Umbilical cord (tissue), 2 donors: ENCODE measurements at places on chromosomes 1 and 21. TPM values are rescaled to one million over a fixed set of nuclear protein-coding genes. Genes with fewer than 3 reads are reported as not detected.

The EPHX1 gene
- total RNA-seq, result 16.9 TPM

The FCMR gene
- total RNA-seq, result not detected

DNA sequence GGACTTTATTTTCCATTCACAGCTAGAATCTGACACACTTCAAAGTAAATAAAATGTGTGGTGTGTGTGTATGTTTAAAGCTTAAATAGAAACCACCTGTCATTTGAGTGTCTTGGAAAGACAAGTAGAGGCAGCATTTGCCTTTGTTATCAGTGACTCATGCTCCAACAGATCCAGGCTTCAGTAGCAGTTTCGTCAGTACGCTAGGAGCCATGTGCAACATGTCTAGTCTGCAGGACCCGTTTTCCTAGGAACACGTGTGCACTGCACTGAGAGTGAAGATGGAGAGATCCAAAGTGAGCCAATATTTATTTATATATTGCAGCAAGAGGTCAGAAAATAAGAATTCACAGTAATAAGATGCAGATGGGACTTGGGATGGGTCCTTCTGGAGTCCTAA, 41.8 kb downstream of the SGIP1 start:
- DNase-seq, result peak; percentile 94

DNA sequence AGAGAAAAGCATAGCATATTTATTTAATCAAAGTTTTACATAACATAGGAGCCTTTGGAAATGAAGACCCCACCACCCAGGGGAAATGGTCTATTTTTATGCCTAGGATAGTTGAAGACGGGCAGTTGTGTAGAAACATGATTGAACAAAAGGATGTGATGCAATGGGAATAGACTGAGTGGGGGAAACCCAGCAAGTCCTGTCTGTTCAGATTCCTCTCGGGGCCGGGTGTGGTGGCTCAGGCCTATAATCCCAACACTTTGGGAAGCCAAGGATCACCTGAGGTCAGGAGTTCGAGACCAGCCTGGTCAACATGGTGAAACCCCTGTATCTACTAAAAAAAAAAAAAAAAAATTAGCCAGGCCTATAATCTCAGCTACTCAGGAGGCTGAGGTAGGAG, 298.3 kb downstream of the MATN1 start:
- no peak for DNase-seq

DNA sequence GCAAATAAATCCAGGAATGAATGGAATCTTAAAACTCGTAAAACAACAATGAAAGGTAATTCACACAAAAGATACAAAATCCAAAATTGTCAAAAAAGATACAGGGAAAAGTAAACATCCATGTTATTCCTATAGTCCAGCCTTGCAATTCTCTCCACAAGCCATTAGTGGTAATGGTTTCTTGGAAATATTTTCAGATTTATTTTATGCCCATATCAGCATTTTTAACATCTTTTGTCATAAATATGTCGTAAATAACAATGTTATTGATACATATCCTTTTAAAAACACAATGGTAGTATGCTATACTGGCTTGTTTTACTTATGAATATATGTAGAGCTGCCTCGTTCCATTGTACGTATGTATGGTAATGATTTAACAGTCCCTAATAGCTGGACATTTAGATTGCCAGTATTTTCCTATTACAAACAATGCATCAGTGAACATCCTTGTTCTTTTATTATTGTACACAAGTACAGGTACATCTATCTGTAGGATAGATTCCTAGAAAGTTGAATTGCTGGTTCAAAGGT, 30.6 kb downstream of the DNTTIP2 start:
- no peak for DNase-seq

DNA sequence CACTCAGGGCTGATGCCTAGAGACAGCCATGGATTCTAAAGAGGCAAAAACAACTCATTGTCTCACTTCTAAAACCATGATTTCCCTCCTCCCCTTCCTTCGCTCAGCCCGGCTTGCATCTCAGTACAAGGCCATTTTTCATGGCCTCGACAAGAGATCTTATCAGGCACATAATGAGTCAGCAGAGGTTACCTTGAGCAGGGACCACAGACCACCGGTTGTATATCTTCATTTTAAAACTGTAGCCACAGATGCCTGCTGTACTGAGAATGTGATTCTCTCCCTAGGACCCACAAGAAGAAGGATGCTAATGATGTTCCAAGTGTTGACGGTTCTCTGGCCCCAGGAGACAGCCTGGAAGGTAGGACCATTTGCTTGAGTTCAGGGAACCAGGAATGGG, 331.9 kb downstream of the AJAP1 start:
- DNase-seq, result no peak

The GBP4 gene
- 17.1 TPM for total RNA-seq

GRCh38 chr1:36285443-36286101, 20.6 kb upstream of the SH3D21 start:
- peak; percentile 83 for DNase-seq

DNA sequence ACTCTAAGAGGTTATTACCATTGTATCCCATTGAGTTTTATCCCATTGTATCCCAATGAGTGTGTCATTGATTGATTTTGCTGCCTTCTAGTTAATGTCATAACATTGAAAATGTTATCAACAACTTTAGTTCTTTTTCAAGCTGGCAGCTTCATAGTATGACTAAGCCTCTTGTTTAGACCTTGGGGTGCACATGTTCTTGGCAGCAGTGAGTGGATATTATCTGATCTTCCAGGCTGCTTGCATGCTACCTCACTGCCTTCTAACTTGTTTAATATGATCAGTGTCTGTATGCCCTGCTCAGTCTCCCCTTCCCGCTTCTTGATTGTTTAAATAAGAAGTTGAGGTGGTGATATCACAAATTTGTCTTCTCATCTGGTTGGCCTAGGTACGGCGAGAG, 24.6 kb downstream of the NTPCR start:
- no peak for DNase-seq
